ENCODE measurements at places on chromosomes 7 and 10.

GRCh38 chr7:102063690-102064180 is 222.9 kb upstream of the SH2B2 start:
- DNase-seq: no peak

DNA sequence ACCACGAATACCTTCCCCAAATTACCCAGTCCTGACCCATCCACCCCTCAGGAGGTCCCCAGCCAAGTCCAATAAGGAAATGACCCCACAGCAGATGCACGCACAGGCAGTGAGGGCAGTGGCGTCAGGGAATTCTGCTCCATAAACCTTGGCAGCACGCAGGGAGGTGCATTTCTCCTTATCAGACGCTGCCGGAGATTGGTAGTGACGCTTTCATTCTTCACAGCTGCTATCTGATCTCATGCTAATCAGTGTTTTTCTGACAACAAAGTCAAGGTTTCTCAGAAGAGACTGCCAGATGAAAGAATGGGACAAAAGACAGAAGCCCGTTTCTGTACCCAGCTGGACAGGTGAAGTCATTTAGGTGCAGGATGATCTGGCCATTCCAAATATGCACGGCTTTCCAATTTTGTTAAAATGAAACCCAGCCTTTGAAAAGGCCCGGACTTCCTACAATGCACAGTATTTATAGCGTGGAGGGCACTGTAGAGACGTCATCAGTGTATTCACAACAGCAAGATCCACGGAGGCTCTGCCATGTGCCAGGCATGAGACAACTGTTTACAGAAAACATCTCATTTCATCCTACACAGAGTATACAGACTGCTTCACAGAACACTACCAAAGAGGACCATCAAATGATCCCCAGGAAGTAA is 35.3 kb downstream of the DIP2C start:
- no peak for DNase-seq

GRCh38 chr7:12907774-12908173 is 220.3 kb downstream of the ARL4A start:
- peak; percentile 37 for DNase-seq

- no peak for DNase-seq
These were observed 77.3 kb upstream of the AKR1E2 start for GRCh38 chr10:4748491-4749270.

- no peak for DNase-seq
These were observed 252.0 kb downstream of the TCF7L2 start for GRCh38 chr10:113202011-113202410.

Data from GM12865 (cell line).